Progenitor cell of endocrine pancreas (in vitro differentiated cells): ENCODE measurements at places on chromosomes 7 and 10.
A peak's percentile ranks its signal among the peaks of the same experiment; 100 is the strongest.

- H3K4me3 ChIP-seq, result no peak overlapping the region
- peaks cover 3% of the 10 kb centered on the region for H3K27me3 ChIP-seq
- no peaks in the 10 kb centered on the region for H3K36me3 ChIP-seq
- H3K4me1 ChIP-seq, result peaks cover 4% of the 10 kb centered on the region
- no peak overlapping the region for H3K27ac ChIP-seq
Observed at GRCh38 chr10:62795762-62796161, 8.8 kb upstream of the ADO start.

DNA sequence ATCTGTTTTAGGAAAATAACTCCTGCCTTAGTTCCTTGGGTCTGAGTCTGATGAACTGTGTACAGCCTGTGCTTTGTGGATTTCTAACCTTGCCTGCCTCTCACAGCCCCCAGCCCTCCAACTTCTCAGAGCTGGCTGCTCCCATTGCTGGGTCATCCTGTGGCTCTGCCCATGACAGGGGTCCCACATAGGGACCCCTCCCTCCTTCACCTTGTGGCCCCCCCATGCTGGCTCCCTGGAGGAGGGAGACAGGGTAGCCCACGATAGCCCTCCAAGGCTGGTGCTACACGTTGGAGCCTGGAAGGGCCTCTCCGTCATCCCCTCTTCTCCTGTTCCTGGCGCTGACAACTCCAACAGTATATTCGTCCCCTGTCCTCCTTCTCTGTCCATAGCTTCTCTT lies 2.8 kb upstream of the DENND2A start:
- no peak overlapping the region for H3K4me3 ChIP-seq
- no peaks in the 10 kb centered on the region for H3K36me3 ChIP-seq
- H3K27ac ChIP-seq, result no peak overlapping the region

GRCh38 chr7:107891636-107892366 lies 818 bp downstream of the DLD start:
- no peaks in the 10 kb centered on the region for H3K27me3 ChIP-seq
- DNase-seq, result no peak
- no peaks in the 10 kb centered on the region for H3K36me3 ChIP-seq
- H3K4me3 ChIP-seq, result peak overlapping the region; percentile 91
- peaks cover 22% of the 10 kb centered on the region for H3K4me1 ChIP-seq

DNA sequence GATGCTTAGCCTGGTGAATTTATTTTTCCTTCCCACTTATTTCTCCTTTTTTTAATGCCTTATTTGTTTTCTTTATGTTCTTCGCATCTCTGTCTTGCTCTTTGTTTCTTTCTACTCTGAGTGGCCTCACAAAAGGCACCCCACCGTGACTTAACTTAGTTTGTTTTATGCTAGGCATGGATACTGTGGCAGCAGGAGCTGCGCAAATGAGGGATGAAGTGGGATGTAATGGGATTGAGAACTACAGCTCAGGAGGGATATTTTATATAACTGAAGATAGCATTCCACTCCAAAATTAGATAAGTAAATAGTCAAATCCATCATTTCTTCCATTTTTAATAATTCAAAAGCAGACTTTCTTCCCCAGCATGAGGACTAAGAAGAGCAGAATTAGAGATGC lies 1.7 kb upstream of the CACNA2D1 start:
- no peak for DNase-seq
- H3K36me3 ChIP-seq, result no peaks in the 10 kb centered on the region
- H3K27ac ChIP-seq, result no peak overlapping the region
- H3K27me3 ChIP-seq, result peaks cover 27% of the 10 kb centered on the region

DNA sequence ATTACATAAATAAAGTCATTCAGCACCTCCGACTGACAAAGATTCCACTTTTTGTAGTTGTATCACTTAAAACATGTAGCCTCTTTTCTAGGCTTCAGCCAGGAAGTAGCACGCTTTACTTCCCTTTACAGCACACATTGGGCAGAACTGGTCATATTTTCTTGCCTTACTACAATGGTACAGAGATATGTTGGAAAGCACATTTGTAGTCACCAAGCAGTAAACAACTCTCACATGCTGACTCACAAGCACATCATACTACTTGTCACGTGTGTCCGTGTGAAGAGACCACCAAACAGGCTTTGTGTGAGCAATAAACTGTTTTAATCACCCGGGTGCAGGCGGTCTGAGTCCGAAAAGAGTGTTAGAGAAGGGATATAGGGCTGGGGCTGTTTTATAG lies 1071.8 kb downstream of the DNAJB9 start:
- no peak overlapping the region for H3K4me3 ChIP-seq
- no peak overlapping the region for H3K27ac ChIP-seq
- no peaks in the 10 kb centered on the region for H3K36me3 ChIP-seq
- H3K27me3 ChIP-seq, result no peaks in the 10 kb centered on the region
- H3K4me1 ChIP-seq, result no peaks in the 10 kb centered on the region

GRCh38 chr7:80848841-80849240 lies 70.0 kb downstream of the SEMA3C start:
- DNase-seq, result no peak
- H3K36me3 ChIP-seq, result peaks cover 27% of the 10 kb centered on the region
- H3K4me3 ChIP-seq, result no peak overlapping the region
- no peak overlapping the region for H3K27ac ChIP-seq
- no peaks in the 10 kb centered on the region for H3K27me3 ChIP-seq
- H3K4me1 ChIP-seq, result peaks cover 12% of the 10 kb centered on the region

GRCh38 chr7:50838675-50839377 lies 56.1 kb upstream of the GRB10 start:
- peaks cover 38% of the 10 kb centered on the region for H3K27me3 ChIP-seq
- no peak for DNase-seq
- H3K4me1 ChIP-seq, result no peaks in the 10 kb centered on the region
- no peaks in the 10 kb centered on the region for H3K36me3 ChIP-seq
- no peak overlapping the region for H3K27ac ChIP-seq

GRCh38 chr7:44884621-44885393 lies 523 bp downstream of the PURB start:
- peaks cover 9% of the 10 kb centered on the region for H3K36me3 ChIP-seq
- H3K27ac ChIP-seq, result peak overlapping the region; percentile 94
- peaks cover 40% of the 10 kb centered on the region for H3K4me1 ChIP-seq
- DNase-seq, result peak; percentile 46
- H3K27me3 ChIP-seq, result peaks cover 11% of the 10 kb centered on the region

DNA sequence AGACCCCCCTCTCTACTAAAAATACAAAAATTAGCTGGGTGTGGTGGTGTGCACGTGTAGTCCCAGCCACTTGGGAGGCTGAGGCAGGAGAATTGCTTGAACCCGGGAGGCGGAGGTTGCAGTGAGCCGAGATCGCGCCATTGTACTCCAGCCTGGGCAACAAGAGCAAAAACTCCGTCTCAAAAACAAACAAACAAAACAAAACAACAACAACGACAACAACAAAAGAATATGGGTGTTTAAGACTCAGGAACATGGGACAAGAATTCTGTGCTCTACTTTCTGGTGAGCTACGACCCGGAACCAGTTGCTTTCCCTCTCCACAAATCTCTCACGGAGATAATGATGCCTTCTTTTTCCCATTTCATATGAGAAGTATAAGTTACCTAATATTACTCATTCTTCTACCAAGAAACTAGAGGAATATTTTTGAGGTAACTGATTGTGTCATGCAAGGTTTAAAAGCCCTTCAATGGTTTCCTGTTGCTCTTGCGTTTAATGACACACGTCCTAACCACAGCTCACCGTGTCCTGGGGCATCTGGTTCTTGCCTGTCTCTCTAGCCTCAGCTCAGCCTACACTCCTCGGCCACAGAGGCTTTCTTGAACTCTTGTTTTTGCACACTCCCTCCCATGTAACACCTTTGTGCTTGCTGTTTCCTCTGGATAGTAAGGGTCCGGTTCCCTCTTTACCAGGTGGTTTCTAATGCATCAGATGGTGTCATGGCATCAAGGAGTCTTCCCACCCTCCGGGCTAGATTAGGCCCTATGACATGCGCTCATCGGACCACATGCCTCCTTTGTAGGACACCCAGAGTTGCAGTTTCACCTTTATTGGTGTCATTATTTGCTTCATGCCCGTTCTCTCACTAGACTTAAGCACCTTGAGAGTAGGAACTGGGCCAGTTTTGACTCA lies 67.5 kb downstream of the PFKFB3 start:
- H3K4me3 ChIP-seq, result no peak overlapping the region
- H3K4me1 ChIP-seq, result peaks cover 29% of the 10 kb centered on the region
- no peaks in the 10 kb centered on the region for H3K27me3 ChIP-seq
- no peak overlapping the region for H3K27ac ChIP-seq
- H3K36me3 ChIP-seq, result peaks cover 1% of the 10 kb centered on the region

DNA sequence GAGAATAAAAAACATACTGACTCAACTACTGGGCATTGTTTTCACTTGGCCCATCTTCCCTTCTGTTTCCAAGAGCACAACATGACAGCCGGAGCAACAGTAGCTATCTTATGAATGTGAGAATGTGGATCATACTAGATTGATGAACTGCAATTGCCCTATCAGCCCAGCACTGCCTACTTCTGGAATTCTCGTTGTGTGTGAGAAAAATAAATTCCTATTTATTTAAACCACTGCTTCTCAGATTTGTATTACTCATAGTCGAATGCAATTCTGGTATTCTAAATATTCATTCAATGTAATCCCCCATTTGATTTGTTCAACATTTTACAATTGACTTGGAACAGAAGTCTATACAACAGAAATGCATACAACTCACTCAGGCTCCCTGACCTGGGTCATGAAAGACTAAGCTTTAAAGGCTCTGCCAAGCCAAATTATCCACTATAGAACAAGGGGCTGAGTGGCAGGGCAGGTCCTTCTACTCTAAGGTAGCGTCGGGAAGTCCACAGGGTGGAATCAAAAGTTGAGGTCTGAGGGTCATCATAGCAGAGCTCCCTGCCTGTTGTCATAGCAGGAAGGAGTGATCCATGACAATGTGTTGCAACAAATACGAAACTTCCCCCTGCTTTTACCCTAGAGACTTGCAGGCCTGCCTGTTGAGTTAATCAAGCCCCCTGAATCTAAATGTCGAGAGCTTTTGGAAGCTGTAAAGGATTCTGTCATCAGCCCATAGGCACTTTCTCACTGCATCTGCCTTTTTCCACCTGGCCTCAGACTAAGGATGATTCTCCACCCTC lies 12.4 kb upstream of the JAZF1 start:
- H3K27me3 ChIP-seq, result peaks cover 53% of the 10 kb centered on the region
- no peaks in the 10 kb centered on the region for H3K36me3 ChIP-seq
- no peak overlapping the region for H3K27ac ChIP-seq
- H3K4me1 ChIP-seq, result peaks cover 4% of the 10 kb centered on the region

DNA sequence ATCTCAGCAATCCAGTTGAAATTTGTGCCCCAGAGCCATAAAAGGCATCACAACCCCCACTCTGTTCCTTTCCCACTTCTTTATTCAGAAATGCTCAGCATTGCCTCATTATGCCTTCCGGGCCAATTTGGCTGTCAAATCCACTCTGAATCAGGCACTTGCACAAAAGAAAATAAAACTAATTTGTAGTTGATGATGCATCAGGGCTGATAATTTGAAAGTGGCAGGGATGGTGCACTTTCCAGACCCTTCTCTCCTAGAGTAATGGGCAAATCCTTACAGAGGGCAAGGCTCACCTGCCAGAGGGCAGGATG lies 147.9 kb upstream of the PDE1C start:
- H3K27me3 ChIP-seq, result peaks cover 25% of the 10 kb centered on the region
- no peak overlapping the region for H3K4me3 ChIP-seq
- H3K4me1 ChIP-seq, result no peaks in the 10 kb centered on the region
- no peak overlapping the region for H3K27ac ChIP-seq

DNA sequence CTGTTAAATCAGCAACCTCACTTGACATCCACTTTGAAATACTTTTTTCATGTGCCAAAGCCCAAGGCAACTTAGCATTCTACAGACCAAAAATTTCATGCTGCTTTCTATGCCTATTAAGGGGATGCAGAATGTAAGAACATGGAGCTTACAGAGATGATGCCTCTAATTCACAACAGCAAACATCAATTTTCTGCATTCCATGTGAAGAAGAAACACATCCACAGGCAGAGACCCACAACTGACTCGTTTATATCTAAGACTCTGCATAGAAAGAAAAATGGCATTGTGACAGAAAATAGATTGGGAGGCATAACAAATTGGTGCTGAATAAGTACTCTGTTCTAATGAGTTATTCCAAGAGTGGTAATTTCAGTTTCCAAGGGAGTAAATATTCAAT lies 107.6 kb downstream of the SGMS1 start:
- no peak for DNase-seq
- no peak overlapping the region for H3K4me3 ChIP-seq
- H3K36me3 ChIP-seq, result peaks cover 2% of the 10 kb centered on the region
- H3K27ac ChIP-seq, result no peak overlapping the region
- no peaks in the 10 kb centered on the region for H3K27me3 ChIP-seq

DNA sequence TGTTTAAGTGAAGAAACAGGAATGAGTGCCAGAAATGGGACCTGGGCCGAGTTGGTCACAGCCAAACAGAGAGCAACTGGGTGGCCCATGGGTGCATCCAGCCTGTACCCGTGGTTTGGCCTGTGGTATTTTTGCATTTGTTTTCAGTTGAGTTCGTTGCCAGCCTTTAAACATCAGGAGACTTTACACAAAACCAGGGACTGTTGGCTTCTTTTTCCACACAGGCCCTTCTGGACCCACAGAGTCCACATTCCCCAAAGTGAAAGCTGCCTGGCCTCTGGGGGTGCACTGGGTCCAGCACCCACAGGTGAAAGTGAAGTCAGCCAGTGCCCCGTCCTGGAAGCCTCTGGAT lies 54.1 kb upstream of the TNS3 start:
- peaks cover 22% of the 10 kb centered on the region for H3K4me1 ChIP-seq
- no peak overlapping the region for H3K4me3 ChIP-seq
- no peaks in the 10 kb centered on the region for H3K27me3 ChIP-seq
- H3K27ac ChIP-seq, result no peak overlapping the region
- no peak for DNase-seq

- H3K4me1 ChIP-seq, result no peaks in the 10 kb centered on the region
- no peak overlapping the region for H3K27ac ChIP-seq
- no peak overlapping the region for H3K4me3 ChIP-seq
- no peaks in the 10 kb centered on the region for H3K27me3 ChIP-seq
Observed at GRCh38 chr7:70312336-70312735, 714.1 kb downstream of the AUTS2 start.

DNA sequence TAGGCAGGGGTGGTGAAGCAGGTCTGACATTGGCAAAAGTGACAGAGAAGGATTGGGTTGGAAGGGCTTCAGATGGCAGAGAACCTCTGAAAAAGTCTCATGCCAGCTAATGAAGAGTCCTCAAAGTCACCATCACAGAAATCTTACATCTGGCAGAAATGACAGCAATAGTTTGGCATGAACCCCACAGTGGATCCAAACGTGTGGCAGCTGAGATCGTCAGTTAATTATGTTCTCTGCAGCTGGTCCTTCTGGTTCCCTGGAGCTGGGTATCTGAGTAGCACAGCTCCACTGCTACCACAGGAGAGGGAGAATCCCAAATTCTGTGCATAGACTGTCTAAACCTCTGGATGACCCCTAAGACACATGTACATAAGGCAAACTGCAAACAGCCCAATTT lies 73.4 kb downstream of the ALOX5 start:
- DNase-seq, result no peak
- peak overlapping the region; percentile 10 for H3K27ac ChIP-seq
- no peaks in the 10 kb centered on the region for H3K4me1 ChIP-seq

DNA sequence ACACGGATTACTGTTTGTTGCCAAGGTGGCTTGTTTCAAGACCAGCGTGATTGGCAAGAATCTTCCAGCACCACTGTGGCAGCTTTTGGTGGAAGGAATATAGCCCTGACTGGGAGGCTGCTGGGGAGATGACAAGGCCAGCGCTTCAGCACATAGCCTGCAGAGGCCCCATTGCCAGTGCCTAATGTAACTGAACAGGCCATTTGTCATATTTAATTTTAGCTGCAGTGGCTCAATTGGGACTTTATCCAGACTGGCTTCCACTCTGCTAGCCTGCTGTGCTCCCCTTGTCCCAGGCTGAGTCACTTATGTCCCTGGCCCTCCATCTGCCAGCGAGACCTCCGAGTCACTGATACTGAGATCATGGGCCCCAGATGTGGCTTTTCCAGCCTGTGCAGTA lies 483.1 kb downstream of the GALNT17 start:
- H3K4me3 ChIP-seq, result no peak overlapping the region
- no peaks in the 10 kb centered on the region for H3K36me3 ChIP-seq
- no peak overlapping the region for H3K27ac ChIP-seq
- peaks cover 14% of the 10 kb centered on the region for H3K4me1 ChIP-seq
- peaks cover 35% of the 10 kb centered on the region for H3K27me3 ChIP-seq
- no peak for DNase-seq
